ENCODE measurements at places on chromosomes 16 and 17. TPM values are rescaled to one million over a fixed set of nuclear protein-coding genes. Genes with fewer than 3 reads are reported as not detected.

IRX3 gene
- total RNA-seq: 2.5 TPM

NPIPA3 gene
- total RNA-seq: 1.3 TPM

DRC3 gene
- total RNA-seq: 0.39 TPM

CHST6 gene
- total RNA-seq: 0.07 TPM

CD300H gene
- total RNA-seq: not detected

CD300E gene
- total RNA-seq: not detected

PSMD11 gene
- 131 TPM for total RNA-seq

SHPK gene
- 9.4 TPM for total RNA-seq

CTRL gene
- total RNA-seq: 4.2 TPM

SPN gene
- 77.4 TPM for total RNA-seq

DNA sequence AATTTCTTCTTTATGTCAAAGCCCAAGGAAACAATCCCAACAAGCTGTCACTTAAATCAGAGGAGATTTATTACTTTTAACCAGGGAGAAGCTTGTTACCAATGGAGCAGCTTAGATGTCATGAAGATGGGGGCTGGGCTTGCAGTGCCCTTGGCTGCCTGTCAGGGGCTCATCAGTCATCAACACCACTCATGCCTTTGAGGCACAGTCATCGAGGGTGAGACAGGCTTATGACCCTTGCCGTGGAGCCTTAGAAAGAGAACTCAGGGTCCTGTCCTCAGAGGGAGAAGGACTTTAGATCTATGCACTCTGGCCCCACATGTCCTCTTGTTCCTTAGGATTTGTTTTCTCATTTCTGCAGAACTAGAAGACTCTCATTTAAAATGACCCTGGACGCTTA, 318.3 kb downstream of the CBLN1 start:
- no peaks in the 10 kb centered on the region for H3K36me3 ChIP-seq
- H3K4me1 ChIP-seq: no peaks in the 10 kb centered on the region
- no peaks in the 10 kb centered on the region for H3K27me3 ChIP-seq
- H3K4me3 ChIP-seq: no peak overlapping the region

DNA sequence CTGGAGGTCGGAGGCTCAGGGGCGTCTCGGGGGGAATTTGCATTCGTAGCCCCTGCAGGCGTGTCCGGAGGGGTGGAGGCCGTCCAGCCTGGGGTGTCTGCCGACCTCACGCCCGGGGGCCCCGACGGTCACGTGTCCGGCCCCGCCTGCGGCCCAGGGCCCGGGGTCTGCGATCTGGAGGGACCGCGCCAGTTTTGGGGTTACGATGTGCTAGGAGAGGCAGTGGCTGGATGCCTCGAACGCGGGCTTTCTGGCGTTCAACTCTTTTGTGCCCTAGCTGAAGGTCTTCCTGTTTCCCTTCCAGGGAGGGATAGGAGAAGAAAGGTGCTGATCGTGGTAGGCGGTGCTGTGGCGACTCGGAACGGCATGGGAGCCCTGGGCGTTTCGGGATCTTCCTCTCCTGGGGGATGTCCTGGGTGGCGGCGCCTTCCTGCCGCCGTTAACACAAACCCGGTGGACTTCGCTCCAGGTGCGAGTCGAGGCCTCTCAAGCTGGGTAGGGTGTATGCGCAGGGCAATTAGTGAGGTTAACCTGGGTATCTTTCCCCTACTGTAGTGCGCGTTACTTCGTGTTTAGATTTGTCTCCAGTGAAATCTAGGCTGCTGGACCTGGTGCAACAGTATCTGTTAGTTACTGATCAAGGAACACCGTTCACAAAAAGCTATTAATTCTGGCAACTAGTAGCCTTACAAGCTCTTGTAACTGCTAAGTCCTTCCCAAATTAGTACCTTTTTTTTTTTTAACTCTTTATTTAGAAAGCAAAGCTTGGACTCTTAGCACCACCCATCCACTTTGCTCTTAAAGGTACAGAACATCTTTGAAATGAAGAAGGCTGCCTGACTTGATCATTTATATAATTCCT, 1.3 kb downstream of the AKAP1 start:
- no peaks in the 10 kb centered on the region for H3K36me3 ChIP-seq
- peaks cover 13% of the 10 kb centered on the region for H3K27me3 ChIP-seq
- peak overlapping the region; percentile 71 for H3K27ac ChIP-seq
- peaks cover 51% of the 10 kb centered on the region for H3K4me1 ChIP-seq
- DNase-seq: peak; percentile 28

DNA sequence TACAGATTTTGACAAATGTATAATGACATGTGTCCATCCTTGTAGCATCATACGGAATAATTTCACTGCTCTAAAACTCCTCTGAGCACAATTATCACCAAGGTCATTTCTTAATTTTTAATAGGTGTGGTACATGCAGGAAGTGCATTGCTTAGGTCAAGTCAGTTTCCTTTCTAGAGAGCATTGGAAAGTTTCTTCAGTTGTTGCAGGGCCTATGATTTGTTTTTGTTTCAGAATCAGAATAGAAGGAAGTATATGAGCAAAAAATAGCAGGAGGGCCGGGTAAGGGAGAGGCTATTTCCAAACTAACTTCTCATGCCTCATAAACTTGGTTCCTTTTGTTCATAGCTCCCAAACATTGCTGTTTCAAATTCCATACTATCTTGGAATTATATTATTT, 24.0 kb upstream of the SLFN5 start:
- peaks cover 16% of the 10 kb centered on the region for H3K36me3 ChIP-seq
- peaks cover 58% of the 10 kb centered on the region for H3K4me1 ChIP-seq
- H3K4me3 ChIP-seq: peak overlapping the region; percentile 65

GRCh38 chr16:86442703-86443102, 67.6 kb upstream of the FOXF1 start:
- H3K4me1 ChIP-seq: no peaks in the 10 kb centered on the region
- no peak overlapping the region for H3K4me3 ChIP-seq
- no peak for DNase-seq
- H3K36me3 ChIP-seq: no peaks in the 10 kb centered on the region

DNA sequence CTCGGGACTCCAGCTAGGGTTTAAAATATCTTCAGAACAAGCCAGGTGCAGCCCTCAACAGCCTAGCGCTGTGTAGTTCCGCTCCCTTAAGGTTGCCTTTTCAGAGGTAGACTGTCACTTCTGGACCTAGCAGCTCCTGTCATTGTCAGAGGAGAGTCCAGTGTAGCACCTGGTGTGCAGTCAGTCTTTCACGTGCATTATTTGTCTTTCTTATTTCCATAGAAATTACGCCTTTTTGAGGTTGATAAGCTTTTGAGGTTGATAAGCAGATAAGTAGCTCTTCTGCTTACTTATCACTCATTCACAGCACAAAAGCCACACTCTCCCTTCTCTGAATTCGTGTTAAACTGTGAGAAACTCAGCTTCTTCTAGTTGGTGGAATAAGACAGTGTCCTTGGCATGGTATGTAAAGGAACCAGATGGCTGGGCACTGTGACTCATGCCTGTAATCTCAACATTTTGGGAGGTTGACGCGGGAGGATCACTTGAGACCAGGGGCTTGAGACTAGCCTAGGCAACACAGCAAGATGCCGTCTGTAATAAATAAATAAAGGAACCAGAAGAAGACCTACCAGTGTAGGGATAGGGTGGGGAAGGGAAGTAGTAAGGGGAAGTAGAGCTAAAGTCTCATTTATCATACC, 10.2 kb downstream of the EEF2K start:
- H3K27me3 ChIP-seq: no peaks in the 10 kb centered on the region
- peak overlapping the region; percentile 19 for H3K4me3 ChIP-seq
- H3K4me1 ChIP-seq: peaks cover 15% of the 10 kb centered on the region
- DNase-seq: no peak
- H3K27ac ChIP-seq: no peak overlapping the region

DNA sequence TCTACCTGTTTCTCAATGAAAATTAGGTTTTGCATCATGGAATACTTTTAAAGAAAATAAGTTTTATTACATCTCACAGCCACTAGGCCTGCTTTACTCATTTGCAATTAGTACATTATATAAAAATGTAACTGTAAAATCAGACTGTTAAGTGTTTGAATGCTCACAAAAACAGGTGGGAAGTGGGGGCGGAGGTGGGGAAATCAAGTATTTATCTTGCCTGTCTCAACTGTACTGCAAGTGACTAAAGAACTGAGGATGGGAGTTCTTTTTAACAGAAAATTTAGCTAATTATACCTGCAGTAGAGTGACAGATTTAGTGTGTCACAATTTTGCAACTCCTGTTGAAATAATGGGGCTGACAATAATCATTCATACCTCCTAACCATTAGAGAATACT, 34.1 kb downstream of the ITFG1 start:
- H3K27ac ChIP-seq: no peak overlapping the region
- no peaks in the 10 kb centered on the region for H3K27me3 ChIP-seq
- no peak overlapping the region for H3K4me3 ChIP-seq
- no peak for DNase-seq

GRCh38 chr16:75054556-75054947, 55.7 kb downstream of the ZNRF1 start:
- no peaks in the 10 kb centered on the region for H3K4me1 ChIP-seq
- H3K27ac ChIP-seq: no peak overlapping the region
- no peaks in the 10 kb centered on the region for H3K27me3 ChIP-seq
- H3K36me3 ChIP-seq: no peaks in the 10 kb centered on the region

GRCh38 chr16:154217-155030, 2.0 kb downstream of the HBZ start:
- H3K27me3 ChIP-seq: peaks cover 42% of the 10 kb centered on the region
- H3K4me1 ChIP-seq: peaks cover 6% of the 10 kb centered on the region
- H3K4me3 ChIP-seq: peak overlapping the region; percentile 85
- peak; percentile 54 for DNase-seq
- no peak overlapping the region for H3K27ac ChIP-seq

GRCh38 chr17:61029181-61029580, 351.5 kb downstream of the BCAS3 start:
- H3K4me3 ChIP-seq: no peak overlapping the region
- no peak for DNase-seq
- peaks cover 12% of the 10 kb centered on the region for H3K4me1 ChIP-seq

DNA sequence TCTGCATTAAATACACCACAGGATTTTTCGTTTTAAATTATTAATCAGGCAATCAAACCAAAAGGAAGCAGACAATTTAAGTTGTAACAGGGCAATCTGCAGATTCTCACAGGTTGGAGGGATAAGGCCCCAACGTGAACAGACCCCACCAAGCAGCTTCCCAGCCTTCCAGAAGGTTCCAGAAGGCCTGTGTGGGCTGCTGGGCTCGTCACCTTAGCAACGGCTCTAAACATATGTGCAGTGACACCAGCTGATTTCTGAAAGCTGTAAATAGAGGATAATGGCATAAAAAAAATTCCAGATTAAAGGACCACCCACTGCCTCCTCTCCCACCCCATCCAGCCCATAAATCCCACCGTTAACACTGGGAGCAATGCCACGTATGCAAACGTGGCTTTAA, 123.8 kb downstream of the ZNF778 start:
- H3K36me3 ChIP-seq: peaks cover 8% of the 10 kb centered on the region
- peaks cover 64% of the 10 kb centered on the region for H3K4me1 ChIP-seq
- no peak for DNase-seq
- no peaks in the 10 kb centered on the region for H3K27me3 ChIP-seq
- no peak overlapping the region for H3K4me3 ChIP-seq
- no peak overlapping the region for H3K27ac ChIP-seq

GRCh38 chr16:10906914-10907756, 30.1 kb downstream of the CIITA start:
- peaks cover 4% of the 10 kb centered on the region for H3K36me3 ChIP-seq
- H3K4me1 ChIP-seq: no peaks in the 10 kb centered on the region
- no peak overlapping the region for H3K27ac ChIP-seq
- DNase-seq: no peak

DNA sequence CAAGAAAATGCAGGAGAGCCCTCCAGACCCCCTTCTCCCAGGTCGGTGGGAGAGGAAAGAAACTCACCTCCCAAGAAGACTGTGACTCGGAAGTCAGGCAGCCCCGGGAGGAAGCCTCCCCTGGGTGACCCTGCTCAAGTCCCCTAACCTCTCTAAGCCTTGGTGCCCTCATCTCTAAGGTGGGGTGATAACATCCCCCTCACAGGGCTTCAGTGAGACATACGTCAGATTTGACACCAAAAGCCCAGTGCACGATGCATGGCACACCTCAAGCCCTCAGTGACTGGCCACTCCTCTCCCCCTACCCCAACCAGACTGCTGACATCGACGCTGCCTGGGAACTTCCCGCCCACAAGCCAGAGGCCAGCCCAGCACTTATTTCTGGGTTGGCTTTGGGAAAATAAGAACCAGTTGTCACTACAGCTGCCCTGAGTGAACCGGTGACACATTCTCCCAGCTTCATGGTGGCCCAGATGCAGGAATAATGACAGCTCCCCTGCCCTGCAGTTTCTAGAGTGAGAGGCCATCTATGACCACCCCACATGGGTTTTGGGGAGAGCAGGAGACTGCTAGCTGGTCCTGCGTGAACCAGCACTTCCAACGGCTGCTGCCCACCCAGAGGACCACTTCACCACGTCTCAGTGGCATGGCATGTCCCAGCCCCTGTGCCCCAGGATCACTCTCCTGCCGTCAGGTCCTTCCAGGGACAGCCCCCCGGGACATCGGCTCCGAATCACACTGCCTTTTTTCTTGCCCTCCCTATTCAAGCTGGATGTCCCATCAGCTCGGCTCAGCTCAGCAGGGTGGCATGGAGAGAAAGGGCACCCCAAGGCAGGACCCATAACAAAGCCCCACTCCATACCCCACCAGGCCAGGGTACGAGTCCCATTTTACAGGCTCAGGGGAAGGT, 9.5 kb downstream of the KNOP1 start:
- no peaks in the 10 kb centered on the region for H3K27me3 ChIP-seq
- no peak overlapping the region for H3K4me3 ChIP-seq
- peaks cover 4% of the 10 kb centered on the region for H3K36me3 ChIP-seq
- H3K4me1 ChIP-seq: peaks cover 6% of the 10 kb centered on the region

GRCh38 chr17:79991924-79992648, 43.6 kb downstream of the TBC1D16 start:
- peak overlapping the region; percentile 92 for H3K4me3 ChIP-seq
- no peaks in the 10 kb centered on the region for H3K27me3 ChIP-seq
- H3K27ac ChIP-seq: peak overlapping the region; percentile 49
- H3K4me1 ChIP-seq: peaks cover 54% of the 10 kb centered on the region
- H3K36me3 ChIP-seq: peaks cover 8% of the 10 kb centered on the region
- DNase-seq: peak; percentile 34

GRCh38 chr16:87834668-87835473, 34.4 kb downstream of the SLC7A5 start:
- no peak overlapping the region for H3K27ac ChIP-seq
- no peak for DNase-seq
- H3K36me3 ChIP-seq: peaks cover 31% of the 10 kb centered on the region
- no peak overlapping the region for H3K4me3 ChIP-seq
- H3K4me1 ChIP-seq: peaks cover 4% of the 10 kb centered on the region
- no peaks in the 10 kb centered on the region for H3K27me3 ChIP-seq

- peak within 1 kb of the TSS; percentile 68 for H3K4me3 ChIP-seq
- peak; percentile 87 for DNase-seq
- H3K4me1 ChIP-seq: peaks cover 31% of the 10 kb centered on the region
- peaks cover 17% of the 10 kb centered on the region for H3K36me3 ChIP-seq
Observed at GRCh38 chr17:31321481-31321880, at the start of gene EVI2A. Gene EVI2A, minus strand, starts transcription at chr17:31321622. Its CDS starts 2,609 bp downstream, at chr17:31319013.

GRCh38 chr17:46063241-46063640, 64.2 kb downstream of the STH start:
- peaks cover 27% of the 10 kb centered on the region for H3K4me1 ChIP-seq
- DNase-seq: no peak
- no peaks in the 10 kb centered on the region for H3K27me3 ChIP-seq
- peaks cover 5% of the 10 kb centered on the region for H3K36me3 ChIP-seq
- no peak overlapping the region for H3K4me3 ChIP-seq

GRCh38 chr17:45686250-45686649, 97.9 kb upstream of the CRHR1 start:
- no peaks in the 10 kb centered on the region for H3K4me1 ChIP-seq
- H3K4me3 ChIP-seq: no peak overlapping the region
- no peak overlapping the region for H3K27ac ChIP-seq
- H3K27me3 ChIP-seq: peaks cover 32% of the 10 kb centered on the region
- H3K36me3 ChIP-seq: no peaks in the 10 kb centered on the region

GRCh38 chr17:9079461-9080103, 58.3 kb downstream of the NTN1 start:
- H3K4me3 ChIP-seq: no peak overlapping the region
- H3K27ac ChIP-seq: no peak overlapping the region
- H3K36me3 ChIP-seq: peaks cover 2% of the 10 kb centered on the region
- no peak for DNase-seq
- no peaks in the 10 kb centered on the region for H3K4me1 ChIP-seq

All from activated T-cell treated with anti-CD3 and anti-CD28 coated beads, Interleukin-2, amount 50 U/mL, for 72 hours (primary cell).